T-helper 1 cell (primary cell): ENCODE measurements at places on chromosomes 5 and 9.

DNA sequence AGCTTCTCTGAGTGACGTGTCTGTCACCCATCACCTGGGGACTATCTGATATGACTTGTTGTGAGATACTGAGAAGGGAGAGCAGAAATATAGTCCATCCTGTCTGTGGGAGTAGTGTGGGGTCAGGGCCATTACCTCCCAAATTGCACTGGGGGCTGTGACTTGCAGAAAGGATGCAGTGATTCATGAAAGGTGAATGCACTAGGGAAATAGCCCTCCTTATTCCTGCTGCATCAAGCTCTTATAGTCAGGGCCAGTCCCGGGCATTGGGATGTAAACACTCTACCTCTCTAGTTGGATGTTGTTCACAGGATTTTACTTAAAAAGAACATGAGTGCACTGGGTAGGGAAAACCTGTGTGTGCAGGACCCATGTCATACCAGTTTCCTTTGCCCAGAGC, 124.8 kb downstream of the STK32A start:
- no peak for DNase-seq

GRCh38 chr5:145585443-145586148, 249.5 kb downstream of the PRELID2 start:
- no peak for DNase-seq

- no peak for DNase-seq
Measured at GRCh38 chr9:120562861-120563443, 17.0 kb downstream of the CDK5RAP2 start.

DNA sequence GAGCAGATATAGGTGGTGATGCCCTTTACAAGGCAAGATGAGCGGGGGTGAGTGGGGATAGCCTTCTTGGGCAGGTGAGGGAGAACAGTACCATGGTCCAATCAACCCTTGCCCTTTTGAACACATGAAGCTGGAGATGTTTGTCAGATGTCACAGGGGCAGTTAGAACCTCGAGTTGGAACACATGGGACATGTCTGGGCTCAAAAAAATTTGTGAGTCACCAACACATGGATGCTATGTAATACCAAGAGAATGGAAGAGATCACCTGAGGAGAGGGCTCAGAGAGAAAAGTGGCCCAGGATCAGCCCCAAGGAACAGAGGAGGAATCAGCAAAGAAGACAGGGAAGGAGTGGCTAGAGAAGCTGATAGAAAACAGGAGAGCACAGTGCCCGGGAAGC, 4.7 kb downstream of the PHYKPL start:
- DNase-seq = no peak

DNA sequence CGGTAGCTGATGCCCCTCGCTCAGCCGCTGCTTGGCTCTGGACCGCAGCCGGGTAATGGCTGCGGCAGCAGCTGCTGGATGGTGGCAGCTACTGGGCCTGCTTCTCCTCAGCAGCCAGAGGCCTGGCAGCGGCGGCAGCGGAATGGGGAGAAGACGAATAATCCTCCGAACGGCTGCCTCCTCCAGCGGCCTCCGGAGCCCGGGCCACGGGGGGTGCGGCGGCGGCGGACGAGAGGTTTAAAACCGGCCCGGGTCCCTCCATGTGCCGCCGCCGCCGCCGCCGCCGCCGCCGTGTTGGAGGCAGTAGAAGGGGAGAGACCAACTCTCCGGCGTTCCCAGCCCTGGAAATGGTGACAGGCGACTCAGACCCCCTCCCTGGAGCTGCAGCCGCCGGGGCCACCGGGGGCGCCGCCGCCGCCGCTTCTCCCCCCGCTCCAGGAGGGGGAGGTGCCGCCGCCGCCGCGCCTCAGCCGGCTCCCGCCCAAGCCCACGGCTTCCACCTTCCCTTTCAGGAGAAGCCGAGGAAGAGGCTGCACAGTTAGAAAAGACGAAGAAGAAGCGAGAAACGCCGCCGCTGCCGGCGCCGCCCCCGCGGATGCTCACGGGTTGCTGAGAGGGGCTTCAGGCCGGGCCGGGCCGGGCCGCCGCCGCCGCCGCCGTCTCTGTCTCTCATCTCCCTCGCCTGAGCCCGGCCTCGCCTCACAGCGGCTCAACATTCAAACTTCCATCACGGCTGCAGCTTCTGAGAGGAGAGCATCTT, 118.4 kb upstream of the PRSS3 start:
- DNase-seq = peak; percentile 5
